C1 segment of cervical spinal cord (tissue), 14 donors: ENCODE measurements at places on chromosomes 5 and 9.

DNA sequence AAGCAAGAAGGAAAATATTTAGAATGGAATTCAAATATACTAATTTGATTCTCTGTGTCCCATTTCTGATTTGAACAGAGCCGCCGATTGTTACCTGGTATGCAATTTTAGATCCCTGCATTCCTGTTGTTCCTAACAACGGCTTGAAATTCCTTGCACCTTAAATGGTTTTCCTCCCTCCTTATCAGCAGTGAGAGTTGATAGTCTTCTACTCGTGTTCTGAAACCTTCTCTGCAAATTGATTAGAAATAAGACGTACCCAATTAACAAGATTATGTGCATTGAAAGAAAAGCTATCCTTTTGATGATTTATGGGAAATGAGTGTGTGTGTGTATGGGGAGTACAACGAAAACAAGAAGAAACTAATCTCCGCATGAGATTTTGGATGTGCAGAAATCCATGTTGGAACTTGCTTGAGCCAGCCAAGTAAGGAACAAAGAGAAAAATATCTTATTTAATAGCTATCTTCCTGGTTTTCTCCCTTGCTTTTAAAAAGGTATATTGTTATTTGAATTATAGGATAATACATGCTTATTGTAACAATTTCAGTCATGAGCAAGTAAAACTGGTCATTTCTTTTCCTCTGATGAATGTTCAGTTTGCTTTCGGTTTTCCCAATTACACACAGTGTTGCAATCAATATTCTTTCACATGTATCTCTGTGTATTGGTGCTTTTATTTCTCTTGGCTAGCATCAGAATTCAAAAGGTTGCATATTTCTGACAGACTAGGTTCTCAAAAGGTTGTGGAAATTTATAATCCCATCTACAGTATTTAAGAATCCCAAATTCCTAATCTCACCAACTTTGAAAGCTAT, 211.1 kb upstream of the ACTBL2 start:
- no peak for DNase-seq

- DNase-seq, result no peak
Observed at GRCh38 chr5:2270467-2270866, 387.7 kb upstream of the IRX4 start.

DNA sequence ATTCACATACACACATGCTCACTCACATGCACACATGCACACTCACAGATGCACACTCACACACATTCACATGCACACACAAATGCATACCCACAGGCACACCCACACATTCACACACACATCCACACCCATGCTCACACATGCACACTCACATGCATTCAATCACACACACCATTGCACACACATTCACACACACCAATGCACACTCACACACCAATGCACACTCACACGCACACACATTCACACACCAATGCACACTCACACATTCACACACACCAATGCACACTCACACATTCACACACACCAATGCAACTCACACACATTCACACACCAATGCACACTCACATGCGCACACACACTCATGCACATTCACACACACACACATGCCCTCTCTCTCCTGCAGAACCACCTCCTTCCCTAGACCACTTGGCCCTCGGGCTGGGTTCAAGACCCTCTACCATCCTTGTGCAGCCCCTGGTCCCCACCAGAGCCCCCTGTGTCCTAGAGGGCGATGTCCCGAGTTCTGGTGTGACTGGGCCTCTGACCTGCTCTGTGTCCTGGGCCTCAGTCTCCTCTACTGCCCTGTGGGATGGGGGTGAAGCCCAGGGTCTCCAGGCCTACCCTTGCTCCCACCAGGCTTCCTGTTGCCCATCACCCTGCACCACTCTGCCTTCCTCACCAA, 139.0 kb downstream of the OLFM1 start:
- DNase-seq, result no peak

- DNase-seq, result no peak
Observed at GRCh38 chr5:59863777-59864176, 29.7 kb downstream of the PDE4D start.

- no peak for DNase-seq
Observed at GRCh38 chr5:417301-418161, 25.4 kb upstream of the EXOC3 start.
